ENCODE measurements at places on chromosomes 7 and 10.

DNA sequence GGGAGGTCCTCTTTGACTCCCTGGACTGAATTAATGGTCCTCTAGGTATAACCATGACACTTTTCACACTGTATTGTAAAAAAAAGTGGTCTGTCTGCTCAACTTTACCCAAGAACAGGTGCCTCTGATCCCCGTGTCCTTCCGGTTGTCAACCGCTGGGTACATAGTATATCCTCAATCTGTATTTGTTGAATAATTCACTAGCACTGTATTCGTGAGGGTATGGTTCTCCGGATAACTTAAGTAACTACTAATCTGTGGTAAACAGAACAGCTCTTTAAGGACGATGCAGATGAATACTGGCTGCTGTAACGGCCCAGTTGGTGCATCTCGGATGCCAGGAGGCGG is 472 bp upstream of the ADAM22 start:
- no peak for DNase-seq

- DNase-seq, result no peak
Measured at GRCh38 chr10:51302316-51302715, 228.0 kb downstream of the PRKG1 start.

DNA sequence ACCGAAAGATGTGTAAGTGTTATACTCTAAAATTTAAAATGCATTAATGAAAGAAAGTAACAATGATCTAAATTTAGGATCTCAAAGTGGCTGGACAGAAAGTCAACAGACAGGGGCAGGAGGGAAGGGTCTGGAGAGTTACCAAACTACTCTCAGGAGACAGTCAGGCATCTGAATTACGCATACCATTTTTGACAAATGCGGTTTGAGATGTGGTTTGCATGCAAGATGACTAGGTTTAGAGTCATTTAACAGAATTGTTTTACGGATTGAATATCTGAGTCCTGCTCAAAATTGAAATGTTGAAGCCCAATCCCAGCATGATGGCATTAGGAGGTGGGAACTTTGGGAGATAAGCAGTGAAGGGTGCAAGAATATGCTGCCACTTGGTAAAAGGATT is 314.1 kb downstream of the WDR11 start:
- no peak for DNase-seq

GRCh38 chr10:62084451-62084850 is 183.0 kb downstream of the ARID5B start:
- DNase-seq, result no peak

DNA sequence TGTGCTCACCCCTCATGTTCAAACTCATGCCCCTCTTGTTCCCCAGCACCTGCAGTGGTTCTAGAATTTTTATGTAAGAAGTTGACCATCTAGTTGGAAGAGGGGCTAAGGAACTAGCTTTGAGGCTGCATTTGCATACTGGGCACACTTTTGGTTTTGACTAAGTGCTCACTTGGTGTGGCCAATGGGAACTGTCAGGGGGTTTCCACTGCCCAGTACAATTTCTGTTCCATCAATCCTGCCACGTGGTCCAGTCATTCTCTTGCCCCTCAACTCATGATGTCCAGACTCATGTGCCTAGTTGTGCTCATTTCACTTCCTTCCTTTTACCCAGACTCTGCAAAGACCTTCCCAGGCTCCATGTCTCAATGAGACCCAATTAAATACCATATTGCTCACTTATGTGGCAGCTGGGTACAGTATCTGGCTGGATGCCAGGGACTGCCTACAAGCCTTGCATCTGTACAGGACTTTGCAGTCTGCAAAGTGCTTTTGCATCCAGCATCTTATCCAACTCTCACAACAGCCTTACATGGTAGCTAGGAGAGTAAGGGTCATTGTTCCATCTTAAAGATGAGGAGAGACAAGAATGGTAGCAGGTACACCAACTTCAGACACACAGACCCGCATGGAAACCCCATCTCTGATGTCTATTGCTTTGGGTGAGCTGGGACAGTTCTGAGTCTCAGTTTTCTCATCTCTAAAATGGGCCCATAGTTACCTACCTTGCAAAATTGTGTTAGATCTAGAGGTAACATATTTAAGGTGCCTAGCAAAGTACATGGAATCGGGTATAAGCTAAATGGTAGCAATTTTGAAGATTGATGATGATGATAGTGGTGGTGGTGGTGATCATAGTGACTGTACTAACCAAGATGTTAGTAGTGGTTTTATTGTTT is 30.1 kb upstream of the KCNMA1 start:
- no peak for DNase-seq

DNA sequence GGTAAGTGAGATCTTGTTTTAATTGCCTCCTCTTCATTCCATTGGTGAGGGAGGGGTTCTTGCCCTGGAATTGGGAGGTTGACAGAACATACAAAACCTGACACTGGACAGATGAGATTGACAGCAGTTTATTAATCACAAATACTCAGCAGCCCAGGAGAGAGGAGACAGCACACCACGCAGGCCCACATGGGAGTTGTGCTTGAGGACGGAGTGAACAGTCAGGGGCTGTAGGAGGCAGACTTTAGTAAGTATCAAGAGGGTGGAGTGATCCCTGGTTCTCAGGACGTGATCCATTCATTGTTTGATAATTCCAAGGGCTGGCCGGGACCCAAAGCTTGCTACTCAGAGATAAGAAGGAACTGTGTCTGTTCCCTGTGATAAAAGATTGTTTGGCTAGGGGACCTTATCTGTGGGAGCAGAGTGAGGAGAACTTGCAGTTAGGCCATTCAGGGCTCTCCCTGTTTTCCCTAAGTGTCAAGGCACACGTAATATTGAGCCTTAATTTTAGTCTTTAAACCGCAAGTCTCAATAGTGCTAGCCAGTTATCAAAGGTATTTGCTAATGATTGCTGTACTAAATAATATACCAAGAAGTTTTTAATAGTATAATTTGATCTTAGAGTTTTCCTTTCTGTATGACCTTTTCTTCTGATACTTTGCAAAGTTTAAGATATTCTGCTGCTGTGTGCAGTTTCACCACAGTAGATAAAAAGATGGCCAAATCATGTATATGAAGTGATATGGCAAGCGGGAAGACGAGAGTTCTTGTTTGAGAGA is 14.5 kb downstream of the CAPZA2 start:
- no peak for DNase-seq

DNA sequence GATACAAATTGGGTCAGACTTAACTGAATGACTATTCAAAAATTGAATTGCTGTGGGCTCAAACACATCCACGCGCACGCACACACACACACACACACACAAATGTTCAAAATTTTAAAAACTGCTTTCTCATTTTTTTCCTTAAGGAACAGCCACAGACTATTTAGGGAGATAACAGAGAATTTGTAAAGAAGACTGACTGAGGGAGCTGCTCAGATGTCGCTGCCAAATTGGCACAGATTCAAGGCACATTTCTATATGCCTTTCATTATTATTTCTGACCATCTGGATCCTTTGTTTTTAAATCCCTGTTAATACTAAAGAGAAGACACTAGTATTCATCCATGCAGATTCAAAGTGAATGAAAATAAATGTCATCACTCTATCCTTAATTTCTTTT is 154.8 kb downstream of the DGKB start:
- DNase-seq, result no peak

GRCh38 chr7:138289082-138289481 is 171.0 kb upstream of the TRIM24 start:
- no peak for DNase-seq

- no peak for DNase-seq
Measured at GRCh38 chr7:78473021-78473420, 674.4 kb downstream of the PHTF2 start.

- no peak for DNase-seq
Measured at GRCh38 chr10:68235581-68235980, 3.7 kb upstream of the ATOH7 start.

- no peak for DNase-seq
Measured at GRCh38 chr7:121479466-121479865, 83.4 kb upstream of the FAM3C start.

- DNase-seq, result no peak
Measured at GRCh38 chr10:124472071-124472470, 10.4 kb downstream of the LHPP start.

DNA sequence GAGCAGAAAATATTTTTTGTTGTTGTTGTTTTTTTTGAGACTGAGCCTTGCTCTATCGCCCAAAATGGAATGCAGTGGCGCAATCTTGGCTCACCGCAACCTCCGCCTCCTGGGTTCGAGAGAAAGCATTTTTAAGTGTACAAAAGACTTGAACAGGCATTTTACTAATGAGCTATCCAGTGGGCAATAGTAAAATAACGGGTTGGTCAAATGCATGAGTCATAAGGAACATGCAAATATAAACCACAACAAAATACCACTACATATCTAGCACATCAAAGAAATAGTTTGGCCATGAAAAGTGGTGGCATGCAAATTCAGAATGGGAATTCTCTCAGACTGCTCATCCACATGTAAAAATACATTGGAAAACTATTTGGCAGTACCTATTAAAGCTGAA is 71.7 kb upstream of the TMEM106B start:
- DNase-seq, result no peak

DNA sequence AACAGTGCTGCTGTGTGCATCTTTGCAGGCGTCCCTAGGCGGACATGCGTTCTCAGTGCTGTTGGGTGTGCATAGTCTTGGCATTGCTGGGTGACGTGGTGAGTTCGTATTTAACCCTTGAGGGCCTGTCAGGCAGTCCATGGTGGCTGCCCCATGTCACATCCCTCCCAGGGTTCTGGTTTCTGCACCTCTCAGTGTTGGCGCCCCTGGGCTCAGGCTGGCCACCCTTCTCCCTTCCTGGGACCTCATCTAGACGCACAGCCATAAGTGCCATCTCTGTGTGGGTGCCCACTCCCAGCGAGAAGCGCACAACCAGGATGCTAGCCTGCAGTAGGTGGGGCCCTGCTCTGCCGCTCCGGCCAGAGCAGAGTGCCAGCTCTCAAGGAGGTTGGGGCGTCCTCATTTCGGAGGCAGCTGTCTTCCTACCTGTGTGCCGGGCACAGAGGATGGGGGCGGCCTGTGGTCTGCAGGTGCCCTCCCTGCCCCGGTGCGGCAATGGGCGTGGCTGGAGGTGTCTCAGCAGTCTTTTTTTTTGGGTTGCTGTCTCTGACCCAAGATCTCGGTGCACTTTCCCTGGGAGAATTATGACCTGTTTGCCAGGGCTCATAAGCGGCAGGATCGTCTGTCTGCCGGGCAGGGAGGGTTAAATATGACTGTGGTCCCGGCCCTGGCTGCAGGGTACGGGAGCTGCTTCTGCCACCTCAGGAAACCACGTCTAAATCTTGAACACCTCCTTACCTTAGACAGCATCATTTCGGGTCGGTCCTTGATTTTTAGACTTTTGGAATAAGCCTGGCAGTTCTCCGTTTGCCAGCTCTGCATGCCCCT is 6.5 kb downstream of the INPP5A start:
- no peak for DNase-seq

DNA sequence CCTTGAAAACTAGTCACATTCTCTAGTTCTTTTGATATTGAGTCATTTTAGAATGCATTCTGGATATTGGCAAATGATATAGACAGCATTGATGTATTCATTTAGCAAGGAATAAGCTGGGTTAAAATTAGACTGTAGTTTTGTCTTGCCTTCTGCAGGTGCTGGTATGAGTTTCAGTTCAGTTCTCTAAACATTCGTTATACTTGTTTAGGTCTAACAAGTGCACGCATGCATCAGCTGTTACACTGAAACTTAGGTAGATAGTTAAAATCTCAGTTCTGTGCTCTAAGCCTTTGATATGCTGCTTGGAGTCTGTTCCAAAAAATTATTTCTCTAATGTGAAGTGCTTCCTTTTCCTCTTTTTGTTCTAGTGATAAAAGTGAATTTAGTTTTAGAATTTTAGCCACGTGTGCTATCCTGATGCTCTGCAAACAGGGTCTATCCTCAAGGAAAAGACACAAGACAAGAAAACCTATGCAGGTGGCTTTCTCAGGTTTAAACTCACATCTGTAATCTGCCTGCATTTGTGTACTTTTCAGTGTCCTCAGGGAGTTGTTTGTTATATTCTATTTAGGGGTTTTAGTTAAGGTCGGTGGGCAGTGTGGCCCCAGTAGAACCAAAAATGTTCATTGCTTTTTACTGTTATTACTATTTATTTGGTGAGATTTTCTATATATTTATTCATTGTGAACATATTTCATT is 409.0 kb downstream of the CDC14C start:
- no peak for DNase-seq

- DNase-seq, result no peak
Measured at GRCh38 chr7:37592366-37592765, 91.2 kb upstream of the GPR141 start.

- peak; percentile 8 for DNase-seq
Measured at GRCh38 chr7:103065667-103066066, 8.9 kb downstream of the FBXL13 start.

DNA sequence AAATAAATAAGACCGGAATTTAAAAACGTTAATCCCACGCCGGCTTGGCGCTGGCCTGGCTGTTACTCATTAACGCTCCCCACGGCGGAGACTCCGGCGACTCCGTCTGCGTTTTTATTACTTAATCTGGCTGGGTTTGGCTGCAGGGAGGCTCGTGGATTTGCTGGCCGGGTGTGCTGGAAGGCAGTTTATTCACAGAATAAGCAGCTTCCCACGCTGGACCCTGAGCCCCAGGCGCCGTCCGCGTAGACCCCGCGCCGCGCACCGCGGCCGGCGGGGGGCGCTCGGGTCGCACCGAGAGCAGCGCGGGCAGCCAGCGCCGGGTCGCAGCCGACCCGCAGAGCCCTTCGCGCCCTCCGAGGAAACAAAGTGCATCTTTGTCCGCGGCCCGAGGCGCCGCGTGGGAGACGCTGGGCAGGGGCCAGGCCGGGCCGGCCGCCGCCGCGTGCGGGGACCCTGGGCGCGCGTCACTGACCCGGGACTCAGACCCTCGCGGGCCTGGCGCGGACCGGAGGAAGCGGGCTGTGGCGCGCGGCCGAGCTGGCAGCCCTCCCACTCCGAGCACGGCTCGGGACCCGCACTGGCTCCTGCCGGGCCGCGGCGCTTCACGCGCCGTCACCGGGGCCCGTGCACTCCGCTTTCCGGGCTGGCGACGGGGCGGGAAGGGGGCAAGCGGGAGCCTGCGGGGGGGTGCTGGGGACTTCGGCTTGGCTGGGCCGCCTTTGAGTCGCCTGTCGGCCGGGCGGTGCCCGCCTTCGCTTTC is 587 bp upstream of the GRK5 start:
- peak; percentile 55 for DNase-seq

- no peak for DNase-seq
Measured at GRCh38 chr7:155809332-155809946, 2.8 kb downstream of the SHH start.

DNA sequence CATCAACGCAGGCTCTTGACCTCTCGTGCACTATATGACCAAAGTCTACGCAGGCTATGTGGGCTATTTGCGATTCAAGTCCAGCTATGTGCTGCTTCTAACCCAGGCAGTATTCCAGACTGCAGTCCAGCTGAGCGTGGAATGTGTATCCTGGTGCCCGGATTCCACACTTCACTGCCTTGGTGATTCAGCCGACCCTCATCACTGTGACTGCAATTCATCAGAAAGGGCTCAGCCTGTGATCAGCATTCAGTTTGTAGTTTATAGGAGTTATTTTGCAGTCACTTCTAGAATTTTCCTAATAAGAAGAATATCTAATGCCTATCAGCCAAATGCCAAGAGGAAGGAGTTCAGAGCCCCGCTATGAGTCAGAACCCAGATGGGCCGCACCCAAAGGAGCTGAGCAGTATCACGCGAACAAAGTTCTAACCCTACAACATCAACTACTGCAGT is 119.8 kb upstream of the LANCL2 start:
- DNase-seq, result no peak

Data from activated CD4-positive, CD25-positive, alpha-beta regulatory T cell (primary cell).